ENCODE measurements at places on chromosomes 13 and 19.

- no peak for DNase-seq
Observed at GRCh38 chr13:70964124-70964523, 855.9 kb upstream of the KLHL1 start.

DNA sequence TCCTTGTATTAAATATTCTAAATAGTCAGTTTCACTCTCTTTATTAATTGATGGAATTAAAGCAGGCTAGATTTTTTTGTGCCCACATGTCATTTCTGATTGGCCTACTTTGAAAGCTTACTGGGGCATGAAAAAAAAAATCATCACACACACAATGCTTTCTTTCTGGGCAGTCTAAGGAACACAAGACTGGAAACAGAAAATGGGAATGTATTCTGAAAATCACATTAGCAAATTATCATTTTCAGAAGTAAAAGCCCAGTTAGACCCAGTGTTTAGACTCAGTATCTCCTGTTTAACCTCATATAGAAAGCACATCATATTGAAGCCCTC, 339.4 kb downstream of the SPRY2 start:
- DNase-seq, result no peak

DNA sequence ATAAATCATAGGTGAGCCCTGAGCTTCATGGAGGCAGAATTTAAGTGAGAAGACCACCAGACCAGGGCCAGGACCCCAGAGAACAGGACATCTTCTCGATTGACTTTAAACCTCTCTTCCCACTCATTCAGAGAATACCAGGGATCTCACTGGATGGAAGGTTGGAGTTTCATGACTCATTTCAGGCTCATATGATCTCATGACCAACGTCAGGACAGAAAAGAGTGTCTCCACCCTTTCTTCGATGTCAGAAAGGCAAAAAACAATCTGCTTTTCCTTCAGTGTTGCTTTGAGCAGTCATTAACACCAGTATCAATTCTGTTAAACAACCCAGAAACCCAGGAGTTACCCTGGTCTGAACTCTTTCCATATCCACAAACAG, 361.0 kb downstream of the KLF12 start:
- no peak for DNase-seq

DNA sequence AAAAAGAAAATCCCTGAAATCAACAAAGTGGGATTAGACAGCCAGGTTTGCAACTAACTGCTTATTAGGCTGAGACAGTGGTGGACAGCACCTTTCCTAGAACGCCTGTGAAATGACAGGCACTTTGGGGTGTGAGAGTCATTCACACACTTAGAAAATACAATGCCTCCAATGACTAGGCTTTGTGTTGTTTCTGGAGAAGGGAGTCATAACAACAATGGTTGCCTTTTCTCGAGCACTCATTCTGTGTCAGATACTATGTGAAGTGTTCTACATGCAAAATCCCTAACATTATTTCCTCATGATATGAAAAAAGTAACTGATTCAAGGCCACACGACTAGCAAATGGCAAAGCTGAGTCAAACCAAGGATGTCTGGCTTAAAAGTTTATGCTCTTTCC, 41.2 kb downstream of the SACS start:
- no peak for DNase-seq

DNA sequence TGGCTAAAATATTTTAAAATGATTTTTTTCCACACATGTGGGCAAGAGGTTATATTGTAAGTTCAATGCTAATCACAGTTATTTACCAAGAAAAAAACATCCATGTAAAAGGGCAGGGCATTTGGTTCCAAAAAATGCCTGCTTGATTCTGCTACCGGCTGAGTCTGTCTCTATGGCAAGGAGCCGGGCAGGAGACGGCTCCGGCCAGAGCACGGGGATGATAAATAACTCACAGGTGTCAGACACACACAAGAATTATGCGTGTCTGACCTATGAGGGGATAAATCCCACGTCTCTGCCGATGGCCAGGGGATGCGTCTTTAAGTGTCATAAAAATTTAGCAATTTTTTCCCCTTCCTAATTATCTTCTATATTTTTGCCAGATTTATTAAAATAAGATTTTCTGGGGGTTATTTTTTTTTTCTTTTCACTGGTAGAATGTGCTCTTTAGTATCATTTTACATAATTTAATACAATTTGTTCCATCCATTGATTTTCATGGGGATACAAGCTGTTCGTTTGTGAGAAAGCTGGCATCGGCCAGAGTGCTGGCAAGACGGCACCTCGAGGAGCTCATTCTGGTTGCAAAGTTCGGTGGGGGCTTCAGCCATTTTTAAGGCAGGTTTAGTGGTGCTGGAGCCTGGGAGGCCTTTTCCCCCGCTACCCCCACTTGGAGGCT, 253.9 kb downstream of the ZNF536 start:
- DNase-seq, result no peak

DNA sequence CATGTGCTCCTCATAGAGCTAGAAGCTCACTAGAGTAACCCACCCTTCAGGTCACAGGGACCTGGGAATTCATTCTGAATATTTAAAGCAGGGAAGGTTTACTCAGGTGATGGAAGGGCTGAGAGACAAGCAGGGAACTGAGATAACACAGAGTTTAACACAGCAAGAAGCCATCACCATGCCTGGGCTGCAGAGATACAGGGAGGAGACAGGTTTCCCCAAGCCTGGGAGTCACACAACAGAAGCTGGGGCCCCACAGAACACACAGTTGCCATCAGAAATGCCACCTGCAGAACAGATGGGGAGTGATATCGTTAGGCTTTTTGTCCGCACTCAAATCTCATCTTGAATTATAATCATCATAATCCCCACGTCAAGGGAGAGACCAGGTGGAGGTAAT, 7.9 kb upstream of the CYSLTR2 start:
- DNase-seq, result no peak

- no peak for DNase-seq
Observed at GRCh38 chr13:21970172-21970571, 299.3 kb downstream of the FGF9 start.

- no peak for DNase-seq
Observed at GRCh38 chr19:40621966-40622772, 21.0 kb downstream of the LTBP4 start.

DNA sequence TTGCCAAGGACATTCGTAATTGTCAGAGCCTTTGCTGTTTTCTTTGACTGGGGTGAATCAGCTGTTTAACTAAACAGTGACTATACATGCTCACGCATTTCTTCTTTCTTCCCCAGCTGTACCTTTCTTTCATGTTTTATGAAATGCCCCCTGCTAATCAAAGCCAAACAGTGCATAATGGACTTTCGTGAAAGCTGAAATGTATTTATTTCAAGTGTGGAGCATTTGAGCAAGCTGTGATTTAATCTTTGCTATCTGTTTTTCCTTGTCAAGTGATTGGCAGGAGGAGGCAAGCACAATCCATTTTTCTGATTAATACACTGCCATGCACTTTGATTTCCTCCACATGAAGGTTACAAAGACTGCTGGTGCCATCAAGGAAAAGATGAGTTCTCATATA, 831.7 kb upstream of the SPRY2 start:
- no peak for DNase-seq

- DNase-seq, result no peak
Observed at GRCh38 chr19:3509566-3509989, 3.5 kb downstream of the FZR1 start.

GRCh38 chr13:95391785-95392184, 90.5 kb upstream of the ABCC4 start:
- no peak for DNase-seq
